ENCODE measurements at places on chromosomes 2 and 18. TPM values are rescaled to one million over a fixed set of nuclear protein-coding genes. Genes with fewer than 3 reads are reported as not detected.
A peak's percentile ranks its signal among the peaks of the same experiment; 100 is the strongest.

SPEG gene
- total RNA-seq: 13.9 TPM

SLC38A11 gene
- 0.62 TPM for total RNA-seq

- no peak for DNase-seq
Measured at GRCh38 chr18:40577981-40578365, 1377.1 kb upstream of the PIK3C3 start.

- DNase-seq: no peak
Measured at GRCh38 chr2:209512971-209513370, 89.1 kb downstream of the MAP2 start.

PFN4 gene
- 0.12 TPM for total RNA-seq

DNA sequence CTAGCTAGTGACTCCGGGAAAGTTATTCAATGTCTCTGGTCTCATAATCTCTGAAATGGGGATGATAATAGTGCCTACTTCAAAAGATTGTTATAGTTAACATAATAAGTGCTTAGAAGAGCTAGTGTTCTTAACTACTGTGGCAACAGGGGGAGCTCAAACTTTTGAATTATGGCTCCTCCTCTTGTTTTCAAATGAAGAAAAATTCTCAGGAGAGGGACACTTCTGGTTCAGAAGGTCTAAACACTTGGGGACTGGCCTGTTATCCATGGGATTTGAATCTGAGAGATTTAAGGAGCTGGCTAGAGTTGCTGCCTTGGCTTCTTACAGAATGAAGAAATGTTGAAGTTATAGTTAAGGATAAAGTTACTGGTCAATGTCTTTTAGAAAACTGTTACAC lies 92.2 kb upstream of the ITGB6 start:
- no peak for DNase-seq

- no peak for DNase-seq
Measured at GRCh38 chr2:230048010-230048671, 20.6 kb downstream of the SLC16A14 start.

ALPG gene
- not detected for total RNA-seq

GRCh38 chr2:181779288-181780021 lies 99.1 kb upstream of the NEUROD1 start:
- DNase-seq: peak; percentile 74

- DNase-seq: no peak
Measured at GRCh38 chr2:120430501-120430830, 84.5 kb downstream of the INHBB start.

DNA sequence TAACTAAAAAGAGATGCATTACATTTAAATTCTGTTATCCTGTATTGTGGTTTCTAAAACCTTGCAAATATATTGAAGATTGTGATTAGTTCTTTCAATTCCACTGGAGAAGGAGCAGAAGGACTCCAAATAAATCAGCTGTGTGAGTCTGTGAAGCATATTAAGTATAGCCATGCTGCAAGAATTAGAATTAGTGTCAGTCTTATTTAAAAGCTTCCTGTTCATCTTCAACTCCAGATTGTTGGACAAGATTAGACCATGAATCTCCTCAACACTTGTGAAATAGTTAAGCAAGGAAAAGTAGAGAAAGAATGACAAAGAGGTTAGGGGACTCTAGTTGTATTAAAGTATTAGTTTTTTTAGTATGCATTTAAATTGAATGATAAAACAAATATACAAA lies 92.5 kb upstream of the LRP1B start:
- no peak for DNase-seq

CCDC68 gene
- total RNA-seq: 0.30 TPM

GRCh38 chr2:149827585-149828126 lies 240.1 kb upstream of the MMADHC start:
- no peak for DNase-seq

ARHGAP15 gene
- not detected for total RNA-seq

DNA sequence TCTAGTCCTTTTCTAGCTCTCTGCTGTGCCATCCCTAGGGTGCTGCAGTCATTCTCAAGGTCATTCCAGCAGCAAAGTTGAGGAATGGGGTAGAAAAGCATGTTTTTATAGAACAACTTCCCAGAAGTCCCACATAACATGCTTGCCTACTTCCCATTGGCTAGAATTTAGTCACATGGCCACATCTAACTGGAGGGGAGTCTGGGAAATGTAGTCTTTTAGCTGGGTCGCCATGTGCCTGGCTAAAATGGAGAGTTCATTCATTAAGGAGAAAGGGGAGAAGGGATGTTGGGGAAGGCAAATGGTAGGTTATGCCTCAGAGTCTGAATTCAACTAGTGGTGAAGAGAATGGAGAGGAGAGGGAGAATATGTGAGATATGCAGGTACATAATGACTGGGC lies 85.7 kb downstream of the SLC4A3 start:
- DNase-seq: peak; percentile 33

Measured in M059J (cell line).